HCT116 (cell line): ENCODE measurements at places on chromosomes 1 and 21. TPM values are rescaled to one million over a fixed set of nuclear protein-coding genes. Genes with fewer than 3 reads are reported as not detected.

DNA sequence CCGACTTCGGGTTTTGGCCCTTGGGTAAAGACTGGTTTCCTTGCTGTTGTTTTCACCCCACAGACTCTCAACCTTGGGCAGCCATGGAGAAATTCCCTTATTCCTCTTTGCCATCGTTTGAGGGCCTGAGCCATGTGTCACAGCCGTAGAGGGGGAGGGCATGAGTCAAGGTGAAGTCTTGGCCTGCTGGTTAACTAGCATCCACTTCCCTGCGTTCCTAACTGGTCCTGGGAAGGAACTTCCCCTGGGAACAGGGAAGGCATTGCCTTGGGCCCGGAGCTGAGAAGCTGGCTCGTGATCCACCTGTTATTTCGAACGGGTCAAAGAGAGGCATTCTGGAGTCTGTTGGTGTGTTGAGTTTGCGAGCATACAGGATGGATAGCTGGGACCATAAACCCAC lies 464.9 kb downstream of the CAMTA1 start:
- no peak for DNase-seq

DNA sequence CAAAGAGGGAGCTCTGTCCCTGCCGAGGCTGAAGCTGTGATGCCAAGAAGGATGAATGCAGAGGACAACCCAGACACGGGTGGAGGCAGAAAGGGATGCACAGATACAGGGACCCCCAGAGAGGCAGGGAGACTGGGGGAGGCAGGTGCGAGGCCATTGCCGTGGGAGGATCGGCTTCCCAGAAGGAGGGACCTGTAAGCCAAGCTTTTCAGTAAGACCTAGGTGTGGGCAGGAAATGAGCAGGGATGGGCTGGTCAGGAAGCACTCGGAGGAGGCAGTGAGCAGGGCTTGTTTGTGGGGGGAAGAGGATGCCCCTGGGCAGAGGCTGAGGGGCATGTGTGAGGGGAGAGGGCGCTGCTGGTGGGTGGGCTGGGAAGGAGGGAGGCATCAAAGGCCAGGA lies 67.7 kb upstream of the WNT4 start:
- no peak for DNase-seq

DNA sequence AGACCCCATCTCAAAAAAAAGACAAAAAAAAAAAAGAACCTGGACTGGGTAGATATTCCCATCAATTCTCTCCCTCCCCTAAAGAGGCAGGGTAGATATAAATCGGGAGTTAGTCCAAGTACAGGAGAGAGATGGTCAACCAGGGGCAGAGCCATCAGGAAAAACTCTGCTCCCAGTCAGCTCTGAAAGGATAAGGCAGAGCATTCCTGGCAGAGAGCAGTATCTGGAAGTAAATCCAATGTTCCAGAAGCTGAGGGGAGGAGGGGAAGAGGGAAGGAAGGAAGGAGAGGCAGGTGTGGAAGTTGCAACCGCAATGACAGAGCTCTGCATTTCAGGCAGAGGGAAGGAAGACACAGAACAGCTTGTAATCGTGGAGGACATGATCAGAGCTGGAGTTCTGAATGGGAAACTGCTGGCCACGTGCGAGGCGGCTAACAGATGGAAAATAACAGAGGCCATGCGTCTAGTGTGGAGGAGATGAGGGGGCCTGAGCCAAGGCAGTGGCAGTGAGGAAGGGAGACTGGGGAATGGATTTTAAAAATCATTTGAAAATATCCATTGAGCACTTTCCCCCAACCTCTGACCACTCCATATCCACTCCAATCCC lies 15.3 kb upstream of the VWA5B1 start:
- no peak for DNase-seq

DNA sequence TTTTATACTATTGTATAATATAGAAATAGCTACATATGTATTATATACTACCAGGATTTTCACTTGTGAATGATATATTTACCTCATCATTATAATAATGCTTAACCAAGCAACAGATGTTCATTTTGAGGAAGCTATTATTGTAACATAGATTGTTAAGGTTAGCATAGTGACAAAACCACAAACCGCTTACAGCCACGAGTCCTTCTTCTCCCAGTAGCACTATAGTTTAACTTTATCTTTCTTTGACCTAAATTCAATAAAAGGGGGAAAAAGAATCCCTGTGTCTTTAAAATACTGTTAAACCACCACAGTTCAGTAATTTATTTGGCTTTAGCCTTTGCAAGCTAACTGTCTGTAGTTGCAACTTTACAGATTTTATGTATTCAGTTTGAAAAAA lies 1039.4 kb upstream of the B3GALT2 start:
- DNase-seq = no peak

- no peak for DNase-seq
Measured at GRCh38 chr1:8722366-8722765, 95.1 kb downstream of the RERE start.

- no peak for DNase-seq
Measured at GRCh38 chr1:26529655-26530409, at the start of gene RPS6KA1. Gene RPS6KA1 (plus strand): TSS chr1:26529761. CDS start chr1:26529921, 160 bp downstream.

DNA sequence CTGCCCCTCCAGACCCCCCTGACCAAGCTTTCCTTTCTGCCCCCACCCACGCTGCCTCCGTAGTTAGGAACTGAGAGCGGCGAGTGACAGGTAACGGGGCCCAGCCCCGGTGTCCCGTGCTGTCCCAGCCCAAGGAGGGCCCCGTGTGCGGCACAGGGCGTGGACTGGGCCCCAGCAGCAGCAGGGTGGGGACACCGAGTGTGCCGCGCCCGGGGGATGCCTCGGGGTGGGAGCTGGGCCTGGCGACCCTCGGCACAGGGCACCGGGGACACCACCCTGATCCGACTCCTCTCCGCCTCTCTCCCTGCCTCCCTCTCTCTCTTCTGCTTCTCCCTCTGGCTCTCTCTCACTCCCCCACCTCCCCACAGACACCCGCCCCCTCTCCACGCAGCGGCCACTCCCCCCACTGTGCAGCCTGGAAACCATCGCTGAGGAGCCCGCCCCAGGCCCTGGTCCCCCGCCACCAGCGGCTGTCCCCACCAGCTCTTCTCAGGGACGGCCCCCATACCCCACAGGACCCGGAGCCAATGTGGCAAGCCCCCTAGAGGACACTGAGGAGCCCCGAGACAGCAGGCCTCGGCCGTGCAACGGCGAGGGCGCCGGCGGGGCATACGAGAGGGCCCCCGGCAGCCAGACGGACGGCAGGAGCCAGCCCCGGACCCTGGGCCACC lies 22.7 kb downstream of the PANK4 start:
- no peak for DNase-seq

- no peak for DNase-seq
Measured at GRCh38 chr21:44593598-44594405, 1.5 kb upstream of the KRTAP10-6 start.

DNA sequence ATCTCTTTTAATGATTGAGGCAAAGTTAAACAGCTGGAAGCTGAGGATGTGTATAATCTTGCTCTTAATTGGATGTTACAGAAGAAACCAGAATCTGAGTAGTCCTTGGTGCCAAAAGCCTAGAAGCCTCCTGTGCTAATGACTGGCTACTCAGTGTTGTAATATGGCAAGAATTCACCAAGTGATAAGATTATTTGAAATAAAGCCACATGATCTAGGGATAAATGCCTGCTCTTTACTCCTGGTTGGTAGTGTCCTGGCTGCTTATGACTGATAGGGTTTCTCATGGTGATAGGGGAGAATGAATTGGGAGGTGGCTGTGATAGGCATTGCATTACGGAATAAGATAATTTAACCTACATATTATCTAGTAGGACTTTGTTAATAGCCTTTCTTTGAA lies 13.6 kb upstream of the MAB21L3 start:
- DNase-seq = no peak

- DNase-seq = no peak
Measured at GRCh38 chr1:202935844-202936243, 8.8 kb upstream of the KLHL12 start.

- no peak for DNase-seq
Measured at GRCh38 chr1:60937720-60938119, 144.6 kb upstream of the NFIA start.

DNA sequence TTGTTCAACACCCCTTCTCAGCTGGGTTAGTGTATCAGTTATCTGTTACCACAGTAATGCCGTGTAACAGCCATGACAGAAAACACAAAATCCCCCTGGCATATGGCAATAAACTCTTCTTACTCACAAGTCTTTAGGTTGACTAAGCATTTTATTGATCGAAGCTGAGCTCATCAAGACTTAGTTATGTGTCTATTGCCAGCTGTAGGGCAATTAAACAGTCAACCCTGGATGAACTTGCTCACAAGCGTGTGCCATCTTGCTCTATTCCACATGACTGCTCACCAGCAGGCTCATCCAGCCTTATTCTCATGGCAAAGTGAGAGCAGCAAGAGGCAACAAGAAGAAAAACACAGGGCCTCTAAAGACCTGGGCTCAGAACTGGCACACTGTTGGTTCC lies 333.8 kb upstream of the PTBP2 start:
- DNase-seq = no peak

GRCh38 chr1:37146071-37146470 lies 111.8 kb upstream of the GRIK3 start:
- DNase-seq = no peak

GRCh38 chr1:182281541-182281940 lies 110.0 kb downstream of the GLUL start:
- no peak for DNase-seq

DNA sequence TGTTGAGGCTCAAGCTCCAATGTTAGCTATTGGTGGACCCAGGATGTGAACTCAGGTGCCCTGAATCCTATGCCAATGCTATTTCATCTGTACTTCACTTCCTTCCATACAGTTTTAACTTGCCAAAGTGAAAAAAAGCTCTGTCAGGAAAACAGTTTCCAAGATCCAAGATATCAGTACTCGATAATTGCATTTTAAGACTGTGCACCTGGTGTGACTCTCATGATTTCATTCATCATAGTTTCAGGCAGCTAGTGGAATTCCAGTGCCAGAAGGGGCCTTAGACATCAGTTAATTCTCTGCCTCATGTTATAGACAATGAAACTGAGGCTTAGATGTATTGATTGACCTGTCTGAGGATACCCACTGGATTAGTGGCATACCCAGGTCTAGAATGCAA lies 26.5 kb upstream of the LEPR start:
- no peak for DNase-seq

DNA sequence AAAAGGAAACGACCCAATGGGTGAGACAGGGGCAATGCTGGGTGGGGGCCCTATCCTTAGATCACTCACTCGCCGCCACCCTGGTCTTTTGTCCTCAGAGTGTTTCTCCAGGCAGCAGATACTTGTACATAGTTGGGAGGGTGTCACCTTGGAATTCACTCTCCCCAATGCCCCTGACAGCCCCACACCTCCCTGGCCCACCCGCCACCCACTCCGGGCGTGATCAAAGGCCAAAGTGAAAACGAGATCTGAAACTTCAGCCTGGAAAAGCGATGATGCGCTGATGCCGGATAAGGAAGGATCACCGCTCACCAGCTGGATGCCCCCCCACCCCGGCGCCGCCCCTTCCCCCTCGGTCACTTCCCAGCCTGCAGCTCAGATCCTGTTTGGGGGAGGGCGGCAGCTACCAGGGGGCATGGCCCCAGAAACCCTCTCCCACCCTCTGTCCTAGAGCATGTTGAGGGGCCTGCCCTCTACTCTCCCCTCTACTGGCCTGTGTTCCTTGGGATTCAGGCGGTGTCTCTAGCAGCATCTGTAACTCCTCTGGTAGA lies 33.6 kb upstream of the CASZ1 start:
- no peak for DNase-seq

- no peak for DNase-seq
Measured at GRCh38 chr1:96722161-96722922, 758 bp downstream of the PTBP2 start.

GRCh38 chr1:108182959-108183700 lies 17.0 kb downstream of the SLC25A24 start:
- no peak for DNase-seq

GRCh38 chr1:165610866-165611265 lies 20.2 kb upstream of the MGST3 start:
- no peak for DNase-seq

- DNase-seq = no peak
Measured at GRCh38 chr1:234093741-234094140, 189.3 kb downstream of the SLC35F3 start.

- no peak for DNase-seq
Measured at GRCh38 chr1:246748006-246748405, 23.8 kb downstream of the SCCPDH start.

GRCh38 chr21:35227786-35228185 lies 178.7 kb upstream of the RUNX1 start:
- DNase-seq = no peak

DNA sequence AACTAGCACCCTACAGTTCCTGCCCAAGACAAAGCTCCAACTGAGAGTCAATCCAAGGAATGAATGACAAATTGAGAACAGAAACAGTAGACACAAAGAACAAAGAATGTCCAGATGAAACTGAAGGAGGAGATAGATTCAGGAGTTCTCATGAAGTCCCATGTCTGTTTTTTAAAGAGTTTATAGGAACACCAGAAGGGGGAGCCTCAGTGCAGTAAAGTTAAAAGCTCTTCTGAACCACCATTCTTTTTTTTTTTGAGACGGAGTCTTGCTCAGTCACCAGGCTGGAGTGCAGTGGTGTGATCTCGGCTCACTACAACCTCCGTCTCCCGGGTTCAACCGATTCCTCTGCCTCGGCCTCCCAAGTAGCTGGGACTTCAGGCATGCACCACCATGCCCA lies 323.6 kb downstream of the MRPL39 start:
- no peak for DNase-seq

DNA sequence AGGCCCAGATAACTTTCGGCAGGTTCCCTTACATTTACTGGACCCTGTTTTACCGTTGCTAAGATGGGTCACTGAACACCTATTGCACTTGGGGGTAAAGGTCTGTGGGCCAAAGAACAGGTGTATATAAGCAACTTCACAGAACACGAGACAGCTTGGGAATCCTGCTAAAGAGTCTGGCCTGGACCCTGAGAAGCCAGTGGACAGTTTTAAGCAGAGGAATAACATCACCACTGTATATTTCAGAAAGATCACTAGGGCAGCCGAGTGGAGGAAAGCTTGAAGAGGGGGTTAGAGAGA lies 54.4 kb downstream of the LAMC2 start:
- no peak for DNase-seq

- no peak for DNase-seq
Measured at GRCh38 chr1:150056407-150056806, 11.2 kb upstream of the VPS45 start.

- DNase-seq = no peak
Measured at GRCh38 chr1:53176452-53177208, 20.0 kb upstream of the CPT2 start.

- DNase-seq = peak; percentile 60
Measured at GRCh38 chr1:33219886-33220661, 36.2 kb upstream of the ZNF362 start.

- no peak for DNase-seq
Measured at GRCh38 chr21:40568807-40569206, 278.2 kb downstream of the DSCAM start.

- DNase-seq = no peak
Measured at GRCh38 chr1:175656416-175656815, 87.0 kb downstream of the TNR start.

The GIPC2 gene
- 0.07 TPM for total RNA-seq

The RGS18 gene
- not detected for total RNA-seq

The PPP1R8 gene
- total RNA-seq = 57.4 TPM

The ZNF695 gene
- 14.9 TPM for total RNA-seq

The FLG2 gene
- total RNA-seq = not detected

The OPRD1 gene
- not detected for total RNA-seq

The ADGRB2 gene
- 10.1 TPM for total RNA-seq

The LORICRIN gene
- not detected for total RNA-seq

The TRIM58 gene
- total RNA-seq = not detected

The BSDC1 gene
- total RNA-seq = 47.0 TPM

The SH2D5 gene
- 10.4 TPM for total RNA-seq

The RIPPLY3 gene
- total RNA-seq = not detected

The SAMD13 gene
- total RNA-seq = 14.9 TPM

The DNALI1 gene
- total RNA-seq = 0.64 TPM

The KRTAP12-3 gene
- total RNA-seq = not detected
